Occipital lobe (tissue), 3 donors: ENCODE measurements at places on chromosomes 1 and 21.

- DNase-seq, result no peak
Measured at GRCh38 chr1:200912737-200913407, 18.2 kb downstream of the INAVA start.

DNA sequence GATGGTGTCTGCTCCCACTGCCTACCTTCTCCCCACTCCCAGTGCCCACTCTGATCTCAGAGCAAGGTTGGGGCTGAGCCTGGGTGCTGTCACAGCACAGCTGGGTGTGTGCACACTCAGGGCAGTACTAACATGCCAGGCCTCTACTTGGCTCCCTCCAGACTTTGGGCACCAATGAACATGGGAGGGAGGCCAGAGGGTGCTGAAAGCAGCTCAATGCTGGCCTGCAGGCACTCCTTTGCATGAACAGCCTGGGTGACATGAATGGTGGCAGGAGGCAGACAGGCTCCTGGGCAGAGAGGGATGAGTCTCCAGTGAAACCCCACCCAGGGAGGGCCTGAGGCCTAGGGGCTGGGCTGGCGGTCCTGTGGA, 25.8 kb upstream of the DENND1B start:
- no peak for DNase-seq

DNA sequence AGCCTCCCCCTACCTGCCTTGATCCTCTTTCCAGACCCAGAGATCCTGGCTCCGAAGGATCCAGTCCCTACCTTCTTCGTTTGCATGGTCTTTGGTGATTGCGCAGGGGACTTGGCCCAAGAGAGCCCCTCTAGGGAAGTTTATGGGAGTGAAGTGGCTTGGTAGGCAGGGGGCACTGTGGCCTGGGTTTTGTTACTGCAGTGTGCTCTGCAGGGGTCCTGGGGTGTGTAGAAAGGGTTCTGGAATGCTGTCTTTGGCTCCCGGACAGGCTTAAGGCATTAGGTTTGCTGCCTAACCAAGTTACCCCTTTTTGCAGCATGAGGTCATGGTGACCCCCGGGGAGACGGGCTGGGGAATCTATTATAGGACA, 3.8 kb downstream of the ATP8B2 start:
- no peak for DNase-seq

DNA sequence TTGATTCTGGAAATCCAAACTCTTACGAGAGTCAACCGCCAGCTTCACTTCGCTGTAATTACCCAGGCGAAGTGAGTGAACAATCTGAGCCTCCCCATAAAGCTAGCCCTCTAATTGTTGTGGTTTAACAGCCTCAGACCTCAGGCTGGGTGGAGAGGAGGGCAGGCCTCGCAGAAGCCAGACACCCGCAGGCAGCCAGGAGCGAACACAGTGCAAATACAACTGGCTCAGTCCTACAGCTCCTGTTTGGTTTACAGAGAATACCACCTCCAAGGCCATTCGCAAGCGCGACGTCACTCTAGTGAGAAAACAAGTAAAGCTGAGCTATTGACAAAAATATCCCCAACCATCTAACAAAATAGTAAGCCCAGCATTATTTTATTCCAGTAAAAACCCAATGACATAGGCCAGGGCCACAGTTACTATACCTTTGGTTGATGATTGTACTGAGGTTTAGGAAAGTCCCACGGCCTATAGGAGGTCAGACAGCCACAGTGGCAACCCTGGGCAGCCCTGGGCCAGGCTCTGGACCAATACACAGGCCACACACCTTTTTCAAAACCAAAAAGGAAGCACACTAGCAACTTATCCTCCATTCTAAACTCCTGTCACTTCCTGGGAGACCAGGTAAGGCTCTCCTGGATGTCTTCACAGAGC, 163.3 kb downstream of the ETS2 start:
- no peak for DNase-seq

- no peak for DNase-seq
Measured at GRCh38 chr1:42887366-42887765, 41.0 kb downstream of the ZNF691 start.
